ENCODE measurements at places on chromosomes 4 and X.

- no peak for DNase-seq
Observed at GRCh38 chrX:153736071-153736820, 11.6 kb downstream of the ABCD1 start.

DNA sequence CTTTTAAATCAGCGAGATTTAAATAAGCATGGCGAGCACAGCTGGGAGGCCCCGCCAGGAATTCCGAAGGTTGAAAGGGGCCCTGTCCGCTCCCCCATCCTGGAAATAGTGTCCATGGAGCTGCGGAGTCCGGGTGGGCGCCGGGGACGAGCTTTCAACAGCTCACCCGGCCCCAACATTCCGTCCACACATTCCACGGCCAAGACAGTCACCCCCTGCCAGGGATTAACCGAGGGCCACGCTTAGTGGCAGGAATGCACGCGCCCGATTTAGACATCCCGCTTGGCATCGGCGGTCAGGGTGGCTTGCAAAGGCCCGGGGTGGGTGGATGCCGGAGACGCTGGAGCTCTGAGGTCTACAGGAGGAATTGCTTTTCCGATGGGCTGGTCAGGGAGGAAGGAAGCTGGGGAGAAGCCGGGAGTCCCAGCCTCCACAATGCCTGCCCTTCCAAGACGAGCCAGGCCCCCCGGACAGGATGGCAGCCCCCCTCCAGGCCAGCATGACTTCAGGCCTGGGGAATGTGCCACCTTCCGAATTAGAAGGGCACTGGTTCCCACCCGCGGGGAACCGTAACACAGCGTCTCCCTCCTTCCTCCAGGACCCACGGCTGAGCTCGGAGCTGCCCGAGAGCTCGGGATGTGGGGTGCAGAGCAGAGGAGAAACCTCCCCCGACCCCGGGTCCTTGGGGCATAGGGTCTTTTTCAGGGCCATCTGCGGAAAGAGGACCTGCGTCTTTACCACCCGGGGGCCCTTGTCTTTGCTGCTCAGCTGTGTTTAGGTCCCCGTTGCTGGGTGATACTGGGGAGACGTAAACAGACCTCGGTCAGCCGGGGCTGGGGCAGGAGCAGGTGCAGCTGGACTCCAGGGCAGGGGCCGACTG, 26.9 kb upstream of the PPP2R3B start:
- DNase-seq = no peak

- DNase-seq = no peak
Observed at GRCh38 chr4:111854494-111855087, 290.7 kb upstream of the FAM241A start.

GRCh38 chr4:5383191-5383980, 325.0 kb downstream of the EVC2 start:
- DNase-seq = no peak

DNA sequence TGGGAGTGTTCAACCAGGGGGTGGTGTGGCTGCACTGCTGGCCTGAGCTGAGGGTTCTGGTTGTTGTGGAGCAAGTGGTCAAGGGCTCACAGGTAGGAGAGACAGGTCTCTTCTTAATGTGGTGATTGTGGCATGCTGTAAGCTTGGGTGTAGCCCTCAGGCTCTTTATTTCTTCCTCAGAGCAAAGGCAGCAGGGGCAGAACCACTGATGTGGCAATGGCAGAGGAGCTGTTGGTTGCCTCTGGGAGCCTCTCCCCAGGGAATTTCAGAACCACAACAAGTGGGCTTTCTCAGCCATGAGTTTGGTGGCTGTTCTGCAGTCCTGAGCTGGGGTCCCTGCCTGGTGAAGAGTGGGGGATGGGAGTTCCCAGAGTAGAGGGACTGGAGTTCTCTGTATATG, 1017.2 kb downstream of the SH3BGRL start:
- DNase-seq = no peak

DNA sequence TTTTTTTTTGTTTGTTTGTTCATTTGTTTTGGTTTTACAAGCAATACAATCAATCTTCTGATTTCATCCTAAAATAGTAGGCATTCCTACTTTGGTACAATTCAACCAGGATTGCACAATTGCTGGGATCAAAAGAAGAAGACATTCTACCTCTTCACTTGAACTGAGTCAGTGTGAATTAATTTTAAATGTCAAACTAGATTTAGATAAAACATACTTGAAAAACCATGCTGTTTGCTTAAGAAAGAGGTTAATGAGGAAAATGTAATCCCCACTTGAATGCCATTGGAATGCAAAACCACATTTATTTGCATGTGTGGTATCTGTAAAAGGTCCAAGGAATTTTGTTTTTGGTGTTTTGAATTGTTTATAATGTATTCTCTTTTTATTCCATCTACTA, 40.5 kb downstream of the HAND2 start:
- DNase-seq = no peak

DNA sequence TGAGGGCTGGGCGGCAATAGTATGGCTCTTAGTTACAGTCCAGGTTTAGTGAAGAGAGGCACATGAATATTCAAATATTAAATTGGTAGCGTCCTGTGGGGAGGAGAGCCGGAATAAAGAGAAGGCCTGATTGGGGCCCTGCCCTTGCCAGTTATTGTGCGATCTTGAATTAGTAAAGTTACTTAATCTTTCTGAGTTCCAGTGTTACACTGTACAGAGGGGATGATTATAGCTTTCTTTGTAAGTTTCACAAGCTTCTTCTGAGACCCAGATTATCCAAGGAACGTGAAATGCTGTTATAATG, 1.2 kb downstream of the METAP1 start:
- no peak for DNase-seq

GRCh38 chr4:180059216-180059881, 2183.9 kb upstream of the TENM3 start:
- no peak for DNase-seq

GRCh38 chrX:49934148-49934547, 11.8 kb downstream of the CLCN5 start:
- DNase-seq = no peak

DNA sequence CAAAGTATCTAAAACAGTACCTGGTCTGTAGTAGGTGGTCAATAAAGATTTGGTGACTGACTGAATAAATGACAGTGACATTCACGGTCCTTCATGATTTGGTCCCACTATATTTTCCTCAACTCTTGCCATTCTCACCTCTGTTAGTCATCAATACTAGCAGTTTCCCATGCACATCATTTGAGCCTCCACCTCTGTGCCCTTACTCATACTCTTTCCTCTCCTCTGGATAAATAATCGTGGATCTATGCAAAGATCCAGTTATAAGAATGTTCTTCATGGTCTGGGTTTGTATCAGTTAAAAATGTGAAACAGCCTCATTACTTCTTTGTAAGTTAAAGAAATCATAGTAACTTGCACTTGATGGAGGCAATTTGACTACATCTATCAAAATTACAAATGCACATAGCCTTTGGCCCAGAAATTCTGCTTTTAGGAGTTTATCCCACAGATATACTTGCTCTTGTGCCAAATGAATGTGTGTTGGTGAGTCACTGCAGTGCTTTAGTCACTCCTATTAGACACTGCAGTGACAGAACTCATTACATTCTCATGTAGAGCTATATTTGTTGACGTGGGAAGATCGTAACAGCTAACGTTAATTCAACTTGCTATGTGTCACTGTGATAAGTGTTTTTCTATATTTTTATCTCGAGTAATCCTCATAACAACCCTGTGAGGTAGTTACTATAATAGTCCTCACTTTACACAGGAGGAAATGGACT, 121.9 kb upstream of the SMIM10 start:
- DNase-seq = no peak

GRCh38 chr4:54779476-54780148, 121.9 kb downstream of the KIT start:
- no peak for DNase-seq
